ENCODE measurements at places on chromosomes 2 and 18. TPM values are rescaled to one million over a fixed set of nuclear protein-coding genes. Genes with fewer than 3 reads are reported as not detected.

- no peak overlapping the region for H3K4me3 ChIP-seq
- H3K27me3 ChIP-seq, result no peaks in the 10 kb centered on the region
- no peaks in the 10 kb centered on the region for H3K4me1 ChIP-seq
- H3K36me3 ChIP-seq, result peaks cover 5% of the 10 kb centered on the region
These were observed 132.1 kb upstream of the DNMT3A start for GRCh38 chr2:25473758-25474340.

DNA sequence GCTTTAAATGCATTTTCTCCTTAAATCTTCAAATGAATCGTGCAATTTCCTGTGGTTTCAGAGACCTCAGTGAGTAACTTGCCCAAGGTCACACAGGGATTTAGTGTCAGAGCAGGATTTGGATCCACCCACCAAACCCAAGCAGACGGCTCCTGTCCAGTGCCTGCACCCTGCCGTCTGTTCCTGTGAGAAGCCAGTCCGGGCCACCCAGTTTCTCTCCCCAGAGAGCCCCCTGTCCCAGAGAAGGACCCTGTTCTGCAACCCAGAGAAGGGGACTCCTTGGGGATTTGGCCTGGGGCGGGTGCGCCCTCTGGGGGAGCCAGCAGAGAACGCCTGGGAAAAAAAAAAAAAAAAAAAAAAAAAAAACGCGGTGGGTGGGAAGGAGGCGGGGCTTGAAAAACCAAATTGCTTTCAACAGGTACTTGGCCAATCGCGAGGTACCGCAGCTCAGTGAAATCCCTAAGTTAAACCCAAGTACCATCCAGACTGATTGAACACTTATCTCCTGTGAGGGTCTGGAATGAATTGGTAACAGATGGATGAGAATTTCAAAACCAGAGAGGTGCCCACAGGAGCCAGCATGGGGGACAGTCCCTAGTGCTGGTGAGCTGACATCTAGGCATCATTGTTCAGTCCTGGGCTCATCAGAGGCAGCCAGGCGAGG is 30.9 kb upstream of the REEP1 start:
- no peak overlapping the region for H3K27ac ChIP-seq
- H3K4me1 ChIP-seq, result no peaks in the 10 kb centered on the region
- DNase-seq, result no peak
- no peaks in the 10 kb centered on the region for H3K36me3 ChIP-seq
- H3K27me3 ChIP-seq, result no peaks in the 10 kb centered on the region

- H3K36me3 ChIP-seq, result no peaks in the 10 kb centered on the region
- no peaks in the 10 kb centered on the region for H3K4me1 ChIP-seq
- H3K27ac ChIP-seq, result no peak overlapping the region
- no peak for DNase-seq
- H3K27me3 ChIP-seq, result no peaks in the 10 kb centered on the region
These were observed 34.4 kb upstream of the PARD3B start for GRCh38 chr2:204510709-204511420.

DNA sequence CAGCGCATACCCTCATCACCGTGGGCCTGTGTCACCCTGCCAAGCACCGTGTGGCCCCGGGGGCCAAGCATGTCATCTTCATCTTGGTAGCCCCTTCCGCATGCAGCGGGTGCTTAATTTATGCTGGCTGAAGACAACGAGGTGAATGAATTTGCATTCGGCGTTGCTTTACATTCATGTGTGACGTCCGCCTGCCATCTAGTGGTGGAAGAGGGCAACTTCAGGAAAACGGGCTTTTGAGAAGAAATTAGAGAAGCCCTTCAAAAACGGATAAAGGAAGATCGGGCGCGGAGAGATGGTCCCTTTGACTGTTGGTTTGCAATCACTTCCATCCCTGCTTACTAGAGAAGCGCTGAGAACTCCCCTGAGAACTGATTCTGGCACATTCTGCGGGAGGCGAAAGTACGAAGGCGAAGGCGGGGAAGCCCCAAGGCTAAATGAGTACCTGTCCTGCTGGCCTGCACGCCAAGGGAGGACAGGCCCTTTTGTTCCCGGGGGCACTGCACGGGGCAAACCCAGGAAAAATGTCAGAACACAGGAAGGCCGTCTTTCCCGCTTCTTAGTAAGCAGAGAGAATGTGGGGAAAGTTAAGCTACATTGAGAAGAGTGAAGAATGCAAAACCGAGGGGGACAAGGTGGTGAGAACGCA is 145.9 kb downstream of the ZNF516 start:
- H3K27me3 ChIP-seq, result no peaks in the 10 kb centered on the region
- H3K36me3 ChIP-seq, result no peaks in the 10 kb centered on the region
- H3K4me1 ChIP-seq, result no peaks in the 10 kb centered on the region
- H3K4me3 ChIP-seq, result peak overlapping the region; percentile 51
- peak; percentile 76 for DNase-seq

GRCh38 chr2:218448934-218449333 is 30.0 kb downstream of the VIL1 start:
- no peaks in the 10 kb centered on the region for H3K4me1 ChIP-seq
- H3K4me3 ChIP-seq, result no peak overlapping the region
- peaks cover 17% of the 10 kb centered on the region for H3K36me3 ChIP-seq
- no peaks in the 10 kb centered on the region for H3K27me3 ChIP-seq
- no peak overlapping the region for H3K27ac ChIP-seq

DNA sequence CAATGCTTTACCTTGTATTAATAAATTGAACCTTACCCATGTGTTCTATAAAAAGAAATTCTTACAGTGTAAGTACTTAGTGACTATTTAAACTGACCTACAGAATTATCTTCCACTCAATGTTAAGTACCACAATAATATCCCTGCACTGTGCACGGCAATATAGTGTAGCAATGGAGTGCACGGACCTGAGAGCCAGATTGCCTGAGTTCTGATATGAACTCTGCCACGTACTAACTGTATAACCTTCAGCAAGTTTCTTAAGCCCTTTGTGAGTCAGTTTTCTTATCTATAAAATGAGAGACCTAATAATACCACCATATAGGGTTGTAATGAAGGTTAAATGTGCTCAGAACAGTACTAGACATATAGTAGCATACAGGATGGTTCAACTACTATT is 66.2 kb downstream of the GPR39 start:
- H3K36me3 ChIP-seq, result no peaks in the 10 kb centered on the region
- no peaks in the 10 kb centered on the region for H3K27me3 ChIP-seq
- H3K4me1 ChIP-seq, result no peaks in the 10 kb centered on the region
- no peak for DNase-seq

DNA sequence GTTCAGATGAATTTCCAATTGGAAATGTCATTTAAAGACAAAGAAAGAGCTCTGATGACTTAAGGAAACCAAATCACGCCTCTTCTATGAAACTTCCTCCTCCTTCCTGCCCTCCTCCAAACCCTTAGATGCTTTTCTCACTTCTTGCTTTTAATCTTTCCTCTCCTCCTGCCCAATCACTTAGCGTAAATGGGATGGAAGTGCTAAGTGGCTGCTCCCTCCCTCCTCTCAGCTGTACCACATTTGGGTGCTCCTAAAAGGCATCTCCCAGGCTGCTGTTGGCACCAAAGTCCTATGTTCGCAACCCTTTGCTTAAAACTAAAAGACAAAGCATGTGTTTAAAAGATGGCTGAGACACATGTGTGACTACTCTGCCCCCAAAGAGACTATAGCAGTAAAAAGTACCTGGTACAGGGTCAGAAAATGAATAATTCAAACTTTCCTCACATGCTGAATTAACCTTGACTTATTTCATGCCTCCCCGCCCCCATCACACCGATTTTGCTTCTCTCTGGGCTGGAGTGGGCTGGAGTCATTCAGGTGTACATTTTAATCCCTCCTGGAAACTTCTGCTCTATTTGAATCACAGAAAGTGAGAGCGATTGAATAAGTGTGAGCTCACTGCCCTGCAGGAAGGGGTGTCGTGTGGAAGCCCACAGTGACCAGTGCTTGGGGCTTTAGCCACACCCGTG is 59.2 kb upstream of the KLF7 start:
- no peaks in the 10 kb centered on the region for H3K27me3 ChIP-seq
- DNase-seq, result no peak
- H3K27ac ChIP-seq, result peak overlapping the region; percentile 36
- H3K36me3 ChIP-seq, result no peaks in the 10 kb centered on the region
- H3K4me1 ChIP-seq, result peaks cover 5% of the 10 kb centered on the region

DNA sequence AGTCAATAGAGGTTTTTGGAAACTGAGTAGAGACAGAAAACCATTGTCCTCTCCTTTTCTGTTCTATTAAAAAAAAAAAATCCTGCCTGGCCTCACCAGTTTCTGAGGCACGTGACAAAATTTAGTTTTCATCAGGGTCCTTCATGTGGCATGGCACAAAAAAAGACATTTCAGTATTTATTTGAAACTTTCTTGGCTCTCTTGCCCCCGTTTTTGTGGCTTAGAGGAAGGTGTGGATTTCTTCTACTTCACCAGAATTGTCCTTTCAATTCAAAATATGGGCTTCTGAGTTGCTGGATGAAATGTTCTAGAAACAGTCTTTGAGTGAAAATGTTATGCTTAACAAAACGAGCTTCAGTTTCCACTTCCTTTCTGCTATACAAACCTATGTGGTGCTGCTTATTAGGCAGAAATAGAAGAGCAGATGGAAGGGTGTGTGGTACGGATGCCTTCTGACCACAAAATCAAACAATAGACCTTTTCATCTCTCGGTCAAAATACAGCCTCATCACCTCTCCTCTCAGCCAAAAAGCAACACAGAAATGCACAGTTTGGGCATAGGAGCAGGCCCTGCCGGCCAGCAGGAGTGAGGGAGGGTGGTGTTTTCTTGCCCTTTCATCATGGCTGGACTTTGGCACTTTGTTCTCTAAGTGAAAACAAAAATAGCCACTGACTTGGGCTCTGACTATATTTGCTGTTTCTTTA is 89.2 kb downstream of the SH3RF3 start:
- no peaks in the 10 kb centered on the region for H3K36me3 ChIP-seq
- H3K27me3 ChIP-seq, result no peaks in the 10 kb centered on the region
- DNase-seq, result peak; percentile 61
- peaks cover 29% of the 10 kb centered on the region for H3K4me1 ChIP-seq

DNA sequence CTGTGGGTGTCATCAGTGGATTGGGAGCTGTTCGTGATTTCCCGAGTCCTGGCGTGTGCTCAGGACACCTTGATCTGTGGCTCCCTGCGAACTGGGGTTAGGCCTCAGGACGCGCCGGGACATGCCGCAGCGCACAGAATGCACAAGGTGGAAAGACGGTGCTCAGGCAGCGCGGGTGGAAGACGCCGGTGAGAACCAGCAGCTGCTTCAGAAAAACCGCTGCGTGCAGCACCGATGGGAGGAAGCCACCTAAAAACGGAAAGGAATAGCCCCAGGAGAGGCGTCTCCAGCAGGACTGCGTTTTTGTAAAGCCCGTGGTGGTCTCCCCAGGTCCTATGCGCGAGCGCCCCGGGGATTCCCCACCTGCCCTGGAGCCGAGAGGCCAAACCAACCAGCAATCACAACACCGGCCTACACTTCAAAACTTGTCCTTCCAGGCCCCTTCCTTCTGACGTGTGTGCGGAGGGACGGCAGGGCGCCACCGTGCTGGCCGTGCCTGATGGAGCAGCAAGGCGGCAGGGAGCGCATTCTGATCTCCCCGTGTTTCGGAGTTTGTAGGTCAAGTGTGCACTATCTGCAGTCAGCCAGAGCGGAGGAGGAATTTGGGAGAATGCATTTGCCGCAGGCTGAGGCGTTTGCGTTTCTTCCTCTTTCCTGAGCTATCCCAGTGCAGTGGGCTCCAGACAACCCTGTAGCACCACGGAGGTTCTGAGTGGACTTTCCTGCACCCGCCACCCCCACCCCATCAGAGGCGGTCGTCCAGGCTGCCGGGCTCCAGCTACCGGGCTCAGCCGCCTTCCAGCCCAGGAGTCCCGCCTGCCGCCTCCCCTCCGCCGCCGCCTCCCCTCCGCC is 32.2 kb downstream of the RTP5 start:
- H3K27ac ChIP-seq, result no peak overlapping the region
- no peaks in the 10 kb centered on the region for H3K27me3 ChIP-seq
- H3K4me1 ChIP-seq, result no peaks in the 10 kb centered on the region
- DNase-seq, result peak; percentile 44

DNA sequence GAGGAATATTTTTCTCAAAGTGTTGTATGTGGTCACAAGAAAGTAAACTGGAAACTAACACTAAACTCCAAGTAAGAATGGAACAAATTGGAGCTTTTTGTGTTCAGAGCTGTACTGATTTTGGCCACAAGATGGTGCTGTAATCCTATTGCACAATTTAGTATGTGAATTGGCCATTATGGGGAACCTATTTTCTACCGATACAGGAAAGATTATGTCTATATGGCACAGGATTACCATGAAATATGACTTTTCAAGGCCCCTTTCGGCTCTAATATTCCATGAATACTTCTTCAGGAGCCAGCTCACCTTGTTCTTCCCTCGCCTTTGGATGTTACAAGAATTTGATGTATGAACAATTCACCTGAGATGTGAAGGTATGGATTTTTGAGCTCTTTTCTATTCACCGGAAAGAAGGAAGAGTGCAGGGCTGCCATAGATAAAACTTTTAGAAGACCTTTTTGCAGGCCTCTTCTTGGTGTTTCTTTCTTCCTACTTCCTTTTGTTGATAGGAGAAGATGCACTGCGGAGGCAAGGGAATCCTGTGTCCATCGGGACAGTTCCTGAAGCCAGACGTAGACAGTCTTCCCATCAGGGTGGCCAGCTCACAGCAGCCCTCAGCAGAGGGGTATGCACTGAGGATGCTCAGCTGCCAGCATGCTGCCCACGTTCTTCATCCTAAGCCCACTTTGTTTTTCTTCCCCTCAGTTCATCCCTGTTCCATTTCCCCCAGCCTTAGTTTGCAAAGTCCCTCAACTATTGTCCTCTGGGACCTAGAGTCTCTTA is 13.3 kb downstream of the MRPL44 start:
- no peak overlapping the region for H3K4me3 ChIP-seq
- peaks cover 26% of the 10 kb centered on the region for H3K36me3 ChIP-seq
- H3K27me3 ChIP-seq, result no peaks in the 10 kb centered on the region
- DNase-seq, result no peak
- no peaks in the 10 kb centered on the region for H3K4me1 ChIP-seq

The ICA1L gene
- 0.43 TPM for total RNA-seq

Measured in ascending aorta (tissue), 2 donors.